ENCODE measurements at places on chromosomes 16 and 17.
A peak's percentile ranks its signal among the peaks of the same experiment; 100 is the strongest.

DNA sequence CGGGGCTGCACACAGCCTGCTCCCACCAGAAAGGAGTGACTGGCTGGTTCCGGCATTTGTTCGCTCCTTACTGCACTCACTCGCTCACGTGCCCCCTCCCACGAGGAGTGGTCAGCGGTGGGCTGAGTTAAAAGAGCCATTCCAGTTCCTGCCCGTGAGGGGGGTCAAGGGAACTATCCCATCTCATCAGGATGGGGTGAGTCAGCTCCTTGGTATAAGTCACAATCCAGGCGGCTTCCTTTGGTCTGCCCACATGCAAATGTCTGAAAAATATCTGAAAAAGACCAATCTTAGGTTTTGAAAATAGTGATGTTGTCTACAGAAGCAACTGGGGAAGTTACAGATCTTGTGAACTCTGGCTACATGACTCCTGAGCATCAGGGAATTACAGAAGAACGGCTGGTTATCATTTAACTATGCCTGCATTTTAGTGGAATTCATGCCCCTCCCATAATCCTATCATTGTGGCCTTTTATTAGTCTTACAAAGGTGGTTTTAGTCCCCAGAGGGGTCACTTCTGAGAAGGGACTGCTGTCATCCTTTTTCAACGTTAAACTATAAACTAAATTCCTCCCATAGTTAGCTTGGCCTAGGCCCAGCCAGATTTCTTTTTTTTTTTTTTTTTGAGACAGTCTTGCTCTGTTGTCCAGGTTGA, 9.8 kb upstream of the TNFSF12 start:
- no peak for DNase-seq

DNA sequence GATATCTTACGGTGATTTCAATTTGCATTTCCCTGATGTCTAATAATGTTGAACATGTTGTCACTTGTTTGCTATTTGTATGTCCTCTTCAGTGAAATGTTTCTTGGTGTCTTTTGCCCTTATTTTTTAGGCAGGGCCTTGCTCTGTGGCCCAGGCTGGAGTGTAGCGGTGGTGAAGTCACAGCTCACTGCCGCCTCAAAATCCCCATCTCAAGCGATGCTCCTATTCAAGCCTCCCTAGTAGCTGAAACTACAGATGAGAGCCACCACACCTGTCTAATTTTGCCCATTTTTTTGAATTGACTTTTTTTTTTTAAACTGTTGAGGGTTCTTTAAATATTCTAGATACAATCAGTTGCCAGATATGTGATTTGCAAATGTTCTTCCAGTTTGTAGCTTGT, 8.3 kb downstream of the UBE2G1 start:
- no peak for DNase-seq

GRCh38 chr17:19002805-19003542, 1.6 kb downstream of the FAM83G start:
- no peak for DNase-seq

GRCh38 chr17:4913994-4914393, 11.1 kb upstream of the CHRNE start:
- no peak for DNase-seq

DNA sequence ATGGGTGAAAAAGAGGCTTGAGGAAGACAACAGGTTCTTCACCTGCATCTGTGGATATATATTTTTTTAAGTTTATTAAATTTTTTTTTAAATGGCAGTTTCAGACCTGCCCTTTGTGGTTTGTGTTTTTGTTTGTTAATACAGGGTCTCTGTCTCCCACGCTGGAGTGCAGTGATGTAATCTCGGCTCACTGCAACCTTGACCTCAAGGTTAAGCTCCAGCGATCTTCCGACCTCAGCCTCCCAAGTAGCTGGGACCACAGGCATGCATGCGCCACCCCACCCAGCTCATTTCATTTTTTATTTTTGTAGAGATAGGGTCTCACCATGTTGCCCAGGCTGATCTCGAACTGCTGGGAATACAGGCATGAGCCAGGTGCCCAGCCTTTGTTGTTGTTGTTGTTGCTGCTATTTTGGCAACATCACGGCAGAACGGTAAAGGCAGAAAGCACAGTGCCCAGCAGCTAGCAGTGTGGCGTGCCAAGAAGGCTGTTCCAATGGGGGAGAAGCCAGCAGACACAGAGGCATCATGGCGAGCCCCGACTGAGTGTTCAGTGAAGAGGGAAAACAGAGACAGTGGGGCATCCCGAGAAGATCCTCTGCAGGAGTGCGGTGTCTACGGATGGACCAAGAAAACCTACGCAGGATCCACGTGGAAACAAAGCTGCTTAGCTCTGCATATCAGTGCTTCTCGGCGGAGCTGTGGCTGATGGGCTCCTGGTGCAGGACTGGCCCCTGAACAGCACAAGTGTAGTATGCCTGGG, 19.6 kb downstream of the TMC6 start:
- no peak for DNase-seq

- DNase-seq = no peak
Observed at GRCh38 chr16:19735074-19735867, 17.2 kb downstream of the IQCK start.

- no peak for DNase-seq
Observed at GRCh38 chr16:88965411-88965810, 11.6 kb downstream of the CBFA2T3 start.

- no peak for DNase-seq
Observed at GRCh38 chr16:515175-515938, 12.2 kb upstream of the CAPN15 start.

- peak; percentile 97 for DNase-seq
Observed at GRCh38 chr16:66378741-66379570, 12.5 kb downstream of the CDH5 start.

GRCh38 chr17:7550344-7550743, 1.5 kb downstream of the TNFSF12 start:
- DNase-seq = no peak

DNA sequence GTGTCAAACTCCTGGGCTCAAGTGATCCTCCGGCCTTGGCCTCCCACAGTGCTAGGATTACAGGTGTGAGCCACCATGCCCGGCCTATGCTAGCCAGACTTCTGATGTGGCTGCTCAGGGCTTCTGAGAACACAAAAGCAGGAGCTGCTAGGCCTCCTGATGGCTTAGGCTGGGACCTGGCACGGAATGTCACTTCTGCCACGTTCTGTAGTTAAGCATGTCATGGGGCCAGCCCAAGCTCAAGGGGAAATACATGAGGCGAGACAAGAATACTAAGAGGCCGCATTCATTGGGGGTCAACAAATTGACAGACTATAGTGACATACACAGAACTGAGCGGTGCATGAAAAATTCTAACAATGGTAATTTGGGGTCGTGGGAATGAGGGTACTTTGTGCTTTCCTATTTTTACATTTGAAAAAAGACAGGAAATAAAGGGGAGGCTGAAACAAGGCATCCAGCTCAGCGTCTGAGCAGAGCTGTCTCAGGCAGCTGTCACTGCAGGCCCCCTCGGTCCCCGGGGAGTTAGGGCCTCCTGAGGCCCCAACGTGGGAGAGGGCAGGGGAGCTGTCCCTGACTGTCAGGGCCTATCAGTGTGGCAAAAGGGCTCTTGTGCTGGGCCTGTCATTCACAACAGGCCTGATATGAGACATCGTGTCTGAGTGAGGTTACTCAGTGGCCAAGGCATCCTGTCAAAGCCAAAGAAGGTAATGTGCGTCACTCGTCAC, 26.4 kb downstream of the CFAP20 start:
- no peak for DNase-seq

DNA sequence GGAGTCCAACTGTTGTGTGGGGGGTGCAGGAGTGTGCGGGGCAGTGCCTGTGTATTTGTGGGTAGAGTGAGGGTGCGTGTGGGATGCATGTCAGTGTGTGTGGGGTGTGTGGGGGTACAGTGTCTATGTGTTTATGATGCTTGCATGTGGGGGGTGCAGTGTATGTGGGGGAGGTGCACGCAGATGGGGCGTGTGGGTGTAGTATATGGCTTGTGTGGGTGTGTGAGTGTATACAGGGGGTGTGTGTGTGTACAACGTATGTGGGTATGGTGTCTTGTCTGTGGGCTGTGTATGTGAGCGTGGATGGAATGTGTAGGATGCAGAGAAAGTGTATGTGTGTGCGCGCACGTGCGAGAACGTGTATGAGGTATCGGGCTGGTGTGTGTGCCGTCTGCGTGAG, 160.4 kb downstream of the ZFHX3 start:
- DNase-seq = no peak
